ENCODE measurements at places on chromosomes 6 and 20. TPM values are rescaled to one million over a fixed set of nuclear protein-coding genes. Genes with fewer than 3 reads are reported as not detected.

DNA sequence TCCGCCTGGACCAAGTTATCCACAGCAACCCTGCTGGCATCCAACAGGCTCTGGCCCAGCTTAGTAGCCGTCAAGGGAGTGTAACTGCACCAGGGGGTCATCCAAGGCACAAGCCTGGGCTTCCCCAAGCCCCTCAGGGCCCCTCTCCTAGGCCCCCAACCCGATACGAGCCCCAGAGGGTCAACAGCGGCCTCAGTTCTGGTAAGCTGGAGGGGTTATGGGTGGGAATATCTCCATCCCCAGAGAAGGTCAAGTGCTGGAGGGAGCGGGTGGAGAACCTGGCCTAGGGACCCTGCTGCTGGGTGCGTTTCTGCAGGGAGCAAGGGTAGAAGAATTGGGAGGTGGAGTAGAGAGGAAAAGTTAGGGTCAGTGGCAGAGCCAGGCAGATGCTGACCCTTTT, 12.9 kb downstream of the PRRC2A start:
- DNase-seq: no peak
- H3K4me1 ChIP-seq: no peaks in the 10 kb centered on the region

DNA sequence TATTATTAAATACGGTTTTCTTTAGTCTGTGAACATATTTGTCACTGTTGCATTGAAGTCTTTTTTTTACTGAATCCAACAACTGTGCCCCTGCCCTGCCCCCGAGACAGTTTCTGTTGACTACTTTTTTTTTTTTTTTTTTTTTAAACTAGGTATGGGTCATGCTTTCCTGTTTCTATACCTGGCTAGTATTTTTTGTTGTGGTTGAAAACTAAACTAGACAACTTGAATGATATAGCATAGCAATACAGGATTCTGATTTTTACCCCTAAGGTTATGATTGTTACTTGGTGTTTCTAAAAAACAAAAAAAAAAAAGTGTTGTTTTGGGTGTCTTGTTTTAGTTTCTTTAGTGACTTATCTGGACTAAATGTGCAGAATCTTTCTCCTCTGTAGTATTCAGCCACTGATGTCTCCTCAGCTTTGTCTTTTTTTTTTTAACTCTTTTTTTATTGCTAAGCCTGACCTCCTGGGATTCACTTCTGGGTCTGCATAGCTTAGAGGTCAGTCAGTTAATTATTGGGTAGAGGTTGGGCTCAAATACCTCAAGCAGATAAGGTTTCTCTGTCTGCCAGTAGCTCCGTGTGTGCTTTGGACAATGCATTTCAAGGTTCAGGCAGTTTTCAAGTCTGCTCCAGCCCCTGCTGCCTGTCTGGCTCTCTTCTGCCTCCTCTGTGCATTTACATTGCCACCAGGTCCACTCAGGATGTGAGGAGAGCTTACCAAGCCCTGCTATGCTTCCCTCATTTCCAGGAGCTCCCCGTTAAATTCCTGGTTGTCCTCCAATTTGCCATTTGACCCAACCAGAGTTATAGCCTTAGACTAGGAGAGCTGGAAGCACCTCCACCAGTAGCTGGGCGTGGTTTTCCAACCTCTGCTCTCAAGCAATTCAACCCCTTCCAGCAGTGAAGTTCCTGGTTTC, 91.4 kb downstream of the SYNDIG1 start:
- no peak overlapping the region for H3K4me3 ChIP-seq
- H3K27me3 ChIP-seq: no peaks in the 10 kb centered on the region
- H3K4me1 ChIP-seq: no peaks in the 10 kb centered on the region
- no peak overlapping the region for H3K27ac ChIP-seq
- H3K36me3 ChIP-seq: no peaks in the 10 kb centered on the region

GSS gene
- total RNA-seq: 49.4 TPM

DNA sequence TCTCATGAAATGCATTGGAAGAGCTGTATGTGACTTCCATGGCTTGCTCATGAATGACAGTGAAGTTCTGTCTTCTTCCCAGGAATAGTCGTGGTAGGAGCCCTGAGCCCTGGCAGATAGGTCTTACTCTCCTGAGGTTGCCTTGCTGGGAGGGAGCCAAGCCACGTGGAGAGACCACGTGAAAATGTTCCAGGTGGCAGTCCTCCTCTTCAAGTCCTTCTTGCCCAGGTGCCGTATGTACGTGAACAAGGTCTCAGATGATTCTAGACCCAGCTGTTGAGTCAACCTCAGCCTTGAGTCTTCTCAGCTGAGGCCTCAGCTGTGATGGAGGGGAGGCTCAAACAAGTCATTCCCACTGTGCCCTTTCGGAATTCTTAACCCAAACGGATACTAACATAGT, 192.4 kb upstream of the PRDM1 start:
- no peaks in the 10 kb centered on the region for H3K27me3 ChIP-seq
- H3K4me3 ChIP-seq: no peak overlapping the region
- no peak overlapping the region for H3K27ac ChIP-seq
- H3K36me3 ChIP-seq: no peaks in the 10 kb centered on the region
- H3K4me1 ChIP-seq: no peaks in the 10 kb centered on the region
- no peak for DNase-seq

MKKS gene
- 29.8 TPM for total RNA-seq

SLC16A10 gene
- total RNA-seq: 15.2 TPM

TAP2 gene
- 19.0 TPM for total RNA-seq

DNA sequence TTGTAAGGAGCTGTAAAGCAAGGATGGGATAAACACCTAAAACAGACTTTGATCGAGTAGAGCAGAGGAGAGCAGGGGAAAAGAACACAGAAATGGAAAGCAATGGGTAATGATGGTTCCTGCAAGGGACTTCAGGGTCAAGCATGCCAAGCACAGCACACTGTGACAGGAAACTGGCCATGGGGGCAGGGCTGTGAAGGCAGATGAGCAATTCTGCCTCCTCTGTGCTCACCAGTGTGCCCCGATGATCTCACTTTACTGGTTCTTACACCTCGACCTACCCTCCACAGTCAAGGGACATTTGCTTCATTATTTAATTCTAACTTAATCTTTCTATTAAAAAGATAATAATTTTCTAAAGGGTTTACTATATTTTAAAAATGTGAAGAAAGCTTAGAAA, 21.6 kb upstream of the MYB start:
- no peak for DNase-seq
- no peaks in the 10 kb centered on the region for H3K27me3 ChIP-seq
- no peak overlapping the region for H3K4me3 ChIP-seq
- no peaks in the 10 kb centered on the region for H3K4me1 ChIP-seq
- no peak overlapping the region for H3K27ac ChIP-seq

DNA sequence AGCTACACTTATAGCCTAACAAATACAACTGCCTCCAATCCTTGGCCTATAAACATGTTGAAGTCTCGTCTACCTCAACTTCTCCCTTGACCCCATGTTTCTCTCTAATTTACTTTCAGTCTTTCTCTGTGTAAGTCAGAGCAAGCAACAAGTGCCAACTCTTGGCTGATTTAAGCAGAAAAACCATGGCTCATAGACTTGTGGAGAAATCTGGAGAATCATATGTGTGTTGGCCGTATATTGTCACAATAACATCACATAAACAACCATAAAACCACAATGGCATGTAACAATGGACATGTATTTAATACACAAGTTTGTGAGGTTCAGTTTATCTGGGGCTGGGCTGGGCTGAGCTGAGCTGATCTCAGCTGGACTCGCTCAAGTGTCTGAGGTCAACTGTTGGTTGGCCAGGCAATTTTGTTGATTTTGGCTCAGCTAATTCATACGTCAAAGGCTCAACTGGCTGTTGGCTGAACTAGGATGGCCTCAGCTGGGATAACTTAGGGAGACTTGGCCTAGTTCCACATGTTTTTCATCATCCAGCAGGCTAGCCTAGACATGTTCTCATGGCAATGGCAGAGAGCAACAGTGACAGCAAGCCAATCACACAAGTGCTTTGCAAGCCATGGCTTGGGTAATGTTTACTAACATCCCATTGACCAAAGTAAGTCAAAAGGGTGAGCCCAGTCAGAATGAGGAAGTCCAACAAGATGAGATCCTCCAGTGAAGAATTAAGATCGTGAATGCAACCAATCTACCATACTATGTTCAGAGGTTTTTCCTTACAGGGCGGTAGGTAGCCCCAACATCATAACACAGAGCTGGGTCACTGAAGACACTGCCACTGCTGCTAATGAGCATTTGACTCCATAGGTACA, 12.9 kb upstream of the TBC1D22B start:
- H3K4me3 ChIP-seq: no peak overlapping the region
- H3K36me3 ChIP-seq: no peaks in the 10 kb centered on the region
- peaks cover 13% of the 10 kb centered on the region for H3K4me1 ChIP-seq

- no peaks in the 10 kb centered on the region for H3K27me3 ChIP-seq
- peak; percentile 55 for DNase-seq
- H3K4me3 ChIP-seq: no peak overlapping the region
- H3K4me1 ChIP-seq: peaks cover 5% of the 10 kb centered on the region
These were observed 126.9 kb upstream of the UFL1 start for GRCh38 chr6:96394727-96395126.

DNA sequence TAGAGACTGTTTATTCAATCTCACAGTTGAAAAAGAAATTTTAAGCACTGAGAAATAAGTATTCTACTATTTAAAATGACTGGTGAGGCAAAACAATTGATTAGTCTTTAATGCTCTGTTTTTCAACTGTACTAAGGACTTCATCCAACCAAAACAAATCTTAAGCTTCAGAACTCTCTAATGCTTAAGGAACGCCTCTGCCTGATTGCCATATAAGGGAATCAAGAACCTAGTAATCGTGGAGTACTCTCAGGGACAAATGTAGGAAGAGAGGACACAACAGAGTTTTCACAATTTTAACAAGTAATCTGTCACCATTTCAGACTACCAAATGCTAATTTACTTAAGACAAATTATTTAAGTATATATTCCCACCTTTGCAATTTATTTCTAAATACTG, 16.1 kb downstream of the FBXO30 start:
- no peak overlapping the region for H3K4me3 ChIP-seq
- H3K27me3 ChIP-seq: no peaks in the 10 kb centered on the region
- no peaks in the 10 kb centered on the region for H3K36me3 ChIP-seq
- DNase-seq: no peak

DNA sequence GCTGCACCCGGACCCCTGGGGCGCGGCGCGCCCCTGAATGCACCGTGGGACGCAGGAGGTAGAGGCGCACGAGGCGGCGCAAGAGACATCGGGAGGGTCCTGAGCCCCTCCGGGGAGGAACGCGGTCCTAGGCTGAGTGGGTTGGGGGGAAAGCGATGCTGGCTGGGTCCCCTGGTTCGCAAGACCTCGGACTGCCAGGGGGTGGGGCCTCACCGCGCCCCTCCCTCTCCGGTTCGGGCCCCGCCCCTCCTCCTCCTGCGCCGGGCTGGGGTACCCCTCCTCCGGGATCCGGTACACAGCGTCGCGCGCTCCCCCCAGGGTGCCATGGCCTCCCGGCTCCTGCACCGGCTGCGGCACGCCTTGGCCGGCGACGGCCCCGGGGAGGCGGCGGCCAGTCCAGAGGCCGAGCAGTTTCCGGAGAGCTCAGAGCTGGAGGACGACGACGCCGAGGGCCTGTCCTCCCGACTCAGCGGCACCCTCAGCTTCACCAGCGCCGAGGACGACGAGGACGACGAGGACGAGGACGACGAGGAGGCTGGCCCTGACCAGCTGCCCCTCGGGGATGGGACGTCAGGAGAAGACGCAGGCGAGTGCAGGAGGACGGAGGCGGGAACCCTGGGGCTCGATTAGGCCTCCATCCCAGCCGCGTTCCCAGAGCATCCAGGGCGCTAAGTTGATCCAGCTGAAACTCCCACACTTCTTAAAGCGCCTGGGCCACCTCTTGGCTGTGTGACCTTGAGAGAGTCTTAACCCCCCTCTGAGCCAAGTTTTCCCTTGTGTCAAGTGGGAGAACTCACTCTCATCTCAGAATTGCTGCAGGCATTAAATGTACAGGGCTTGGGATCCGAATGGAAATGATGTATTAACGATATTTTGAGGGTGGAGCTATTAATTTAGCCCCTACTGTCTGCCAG, 541 bp downstream of the SNX21 start:
- peak; percentile 91 for DNase-seq
- no peaks in the 10 kb centered on the region for H3K27me3 ChIP-seq
- peaks cover 16% of the 10 kb centered on the region for H3K36me3 ChIP-seq
- peaks cover 31% of the 10 kb centered on the region for H3K4me1 ChIP-seq
- H3K27ac ChIP-seq: peak overlapping the region; percentile 91

DNA sequence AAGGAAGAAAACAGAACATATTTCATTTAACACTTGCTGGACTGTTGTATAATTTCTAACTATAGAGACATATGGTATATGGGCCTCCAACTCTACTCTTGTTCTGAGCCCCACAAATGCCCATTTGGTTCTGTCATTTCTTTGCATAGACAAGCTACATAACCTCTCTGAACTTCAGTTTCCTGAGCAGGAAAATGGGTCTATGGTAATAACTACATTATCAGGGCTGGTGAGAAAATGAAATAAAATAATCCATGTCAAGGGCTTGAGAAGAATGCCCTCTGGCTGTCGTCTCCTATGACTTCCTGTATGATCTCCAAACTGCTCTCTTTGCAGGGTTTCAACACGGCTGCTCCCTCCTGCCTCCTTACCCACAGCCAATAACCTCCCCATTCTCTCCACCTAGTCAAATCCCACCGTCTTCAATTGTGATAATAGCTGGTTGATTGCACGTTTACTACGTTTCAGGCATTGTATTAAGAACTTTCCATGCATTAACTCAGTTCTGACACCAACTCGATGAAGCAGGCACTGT, 12.0 kb downstream of the ZCCHC3 start:
- H3K36me3 ChIP-seq: peaks cover 3% of the 10 kb centered on the region
- no peak for DNase-seq
- no peaks in the 10 kb centered on the region for H3K27me3 ChIP-seq

GRCh38 chr6:82877213-82878195, 188.1 kb downstream of the UBE3D start:
- H3K27me3 ChIP-seq: no peaks in the 10 kb centered on the region
- no peaks in the 10 kb centered on the region for H3K4me1 ChIP-seq
- no peaks in the 10 kb centered on the region for H3K36me3 ChIP-seq
- peak; percentile 15 for DNase-seq

- no peak overlapping the region for H3K27ac ChIP-seq
- no peaks in the 10 kb centered on the region for H3K4me1 ChIP-seq
- no peaks in the 10 kb centered on the region for H3K27me3 ChIP-seq
- H3K4me3 ChIP-seq: no peak overlapping the region
- DNase-seq: no peak
These were observed 74.3 kb upstream of the SYNDIG1 start for GRCh38 chr20:24395151-24395550.

DNA sequence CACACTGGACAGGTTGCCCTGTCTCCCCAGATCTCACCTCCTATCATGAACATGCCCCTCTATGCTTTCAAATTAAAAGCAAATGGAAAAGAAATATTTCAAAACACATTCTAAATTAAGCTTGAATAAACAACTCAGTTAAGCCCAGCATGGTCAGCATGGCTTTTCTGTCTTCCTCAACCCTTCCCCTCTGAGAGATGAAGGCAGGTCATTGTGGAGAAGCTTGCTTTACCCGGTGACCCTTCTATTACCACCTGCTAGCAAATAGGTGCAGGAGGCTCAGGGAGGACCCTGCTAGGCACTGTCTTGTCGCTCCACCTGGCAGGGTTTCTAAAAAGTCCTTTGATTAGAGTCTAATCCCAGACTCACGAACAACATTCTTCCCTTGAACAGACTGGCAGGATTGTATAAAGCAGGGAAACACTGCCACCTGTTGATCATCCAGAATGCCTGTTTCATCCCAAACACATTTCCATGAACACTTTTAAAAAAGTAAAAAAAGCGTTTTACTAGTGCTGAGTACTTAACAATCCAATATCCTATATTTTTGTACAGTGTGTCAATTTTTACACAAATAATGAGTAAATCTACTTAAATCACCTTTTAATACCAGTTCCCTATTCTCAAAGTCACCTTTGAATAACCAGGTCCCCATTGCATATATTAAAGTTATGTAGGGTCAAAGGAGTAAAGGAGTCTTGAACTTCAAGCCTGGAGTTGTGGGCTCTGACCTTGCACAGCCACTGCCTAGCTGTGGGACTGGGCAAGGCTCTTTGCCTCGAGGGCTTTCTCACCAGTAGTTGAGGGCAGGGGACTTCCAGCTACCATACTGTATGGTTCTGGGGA, 75.5 kb downstream of the GPR6 start:
- no peaks in the 10 kb centered on the region for H3K36me3 ChIP-seq
- peaks cover 6% of the 10 kb centered on the region for H3K4me1 ChIP-seq
- no peak overlapping the region for H3K27ac ChIP-seq
- no peaks in the 10 kb centered on the region for H3K27me3 ChIP-seq
- peak; percentile 61 for DNase-seq
